ENCODE measurements at places on chromosomes 2 and 18.

GRCh38 chr2:111035830-111036441 is 84.8 kb upstream of the BCL2L11 start:
- no peak for DNase-seq

- DNase-seq, result no peak
Measured at GRCh38 chr18:12028674-12029073, 47.4 kb downstream of the IMPA2 start.

DNA sequence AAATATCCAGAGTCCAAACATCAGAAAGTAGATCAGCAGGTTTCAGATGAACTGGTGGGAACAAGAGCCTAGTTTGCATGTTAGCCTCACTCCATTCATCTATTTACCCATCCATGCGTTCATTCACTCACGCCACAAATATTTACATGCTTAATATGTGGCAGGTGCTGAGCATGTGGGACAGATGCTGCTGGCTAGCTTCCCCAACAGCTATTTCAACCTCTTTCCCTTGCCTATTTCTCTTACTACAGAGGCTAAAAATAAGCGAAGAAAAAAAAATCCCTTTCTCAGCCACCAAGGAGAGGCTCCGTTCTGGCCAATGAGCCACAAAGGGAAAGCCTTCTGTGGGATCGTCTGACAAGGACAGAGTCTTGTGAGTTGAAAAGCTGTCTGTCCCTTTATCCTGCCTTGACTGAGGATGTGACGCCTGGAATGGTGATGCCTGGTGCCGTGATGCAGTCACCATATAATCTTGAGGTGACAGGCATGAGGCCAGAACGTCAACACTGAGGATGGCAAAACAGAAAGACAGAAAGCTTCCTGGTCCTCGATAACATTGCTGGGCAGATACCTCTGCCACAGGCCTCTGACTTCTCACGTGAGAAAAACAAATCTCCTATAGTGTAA is 78.2 kb downstream of the KCTD1 start:
- DNase-seq, result no peak

DNA sequence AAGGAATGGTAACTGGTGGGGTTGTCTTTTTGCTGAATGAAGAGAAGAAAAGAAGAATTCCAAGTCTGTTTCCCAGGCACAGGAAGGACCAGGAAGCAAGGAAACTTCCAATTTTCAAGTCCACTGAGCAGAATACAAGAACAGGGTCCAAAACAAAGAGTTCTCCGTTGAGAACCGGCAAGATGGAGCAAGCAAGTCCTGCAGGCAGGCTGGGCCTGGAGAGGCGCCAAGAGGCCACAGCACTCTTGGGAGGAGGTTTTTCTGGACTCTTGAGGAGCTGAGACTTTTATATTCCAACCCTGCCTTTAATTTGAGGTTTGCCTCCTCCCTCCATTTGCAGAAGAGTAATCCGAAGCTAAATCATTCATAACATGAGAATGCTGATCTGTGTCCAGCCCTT is 224.5 kb downstream of the IKZF2 start:
- peak; percentile 23 for DNase-seq

GRCh38 chr2:108617617-108618016 is 83.3 kb downstream of the LIMS1 start:
- DNase-seq, result no peak

- DNase-seq, result no peak
Measured at GRCh38 chr2:177551989-177552421, 159.4 kb downstream of the AGPS start.

Measured in nucleus accumbens (tissue), 56 donors.